ENCODE measurements at places on chromosomes 16 and 17.

GRCh38 chr16:53785044-53785443, 81.1 kb downstream of the FTO start:
- no peak for DNase-seq

DNA sequence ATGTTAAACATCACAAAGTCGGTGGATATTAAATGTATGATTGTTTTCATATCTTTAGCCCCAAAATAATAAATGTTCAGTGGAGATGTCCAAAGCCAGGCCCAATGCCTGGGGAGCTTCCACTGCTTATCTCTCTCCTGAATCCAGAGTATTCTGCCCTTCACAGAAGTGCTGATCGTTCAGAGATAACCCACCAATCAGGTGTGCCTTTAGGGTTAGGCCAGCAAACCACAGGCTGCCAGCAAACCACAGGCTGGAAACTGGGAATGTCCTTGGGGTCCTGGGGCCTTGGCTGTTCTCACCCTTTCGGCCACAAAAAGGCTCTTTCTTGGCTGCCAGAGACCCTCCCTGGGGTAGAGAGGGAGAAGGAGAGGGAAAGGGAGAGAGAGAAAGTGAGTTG, 33.9 kb downstream of the NXN start:
- no peak for DNase-seq

DNA sequence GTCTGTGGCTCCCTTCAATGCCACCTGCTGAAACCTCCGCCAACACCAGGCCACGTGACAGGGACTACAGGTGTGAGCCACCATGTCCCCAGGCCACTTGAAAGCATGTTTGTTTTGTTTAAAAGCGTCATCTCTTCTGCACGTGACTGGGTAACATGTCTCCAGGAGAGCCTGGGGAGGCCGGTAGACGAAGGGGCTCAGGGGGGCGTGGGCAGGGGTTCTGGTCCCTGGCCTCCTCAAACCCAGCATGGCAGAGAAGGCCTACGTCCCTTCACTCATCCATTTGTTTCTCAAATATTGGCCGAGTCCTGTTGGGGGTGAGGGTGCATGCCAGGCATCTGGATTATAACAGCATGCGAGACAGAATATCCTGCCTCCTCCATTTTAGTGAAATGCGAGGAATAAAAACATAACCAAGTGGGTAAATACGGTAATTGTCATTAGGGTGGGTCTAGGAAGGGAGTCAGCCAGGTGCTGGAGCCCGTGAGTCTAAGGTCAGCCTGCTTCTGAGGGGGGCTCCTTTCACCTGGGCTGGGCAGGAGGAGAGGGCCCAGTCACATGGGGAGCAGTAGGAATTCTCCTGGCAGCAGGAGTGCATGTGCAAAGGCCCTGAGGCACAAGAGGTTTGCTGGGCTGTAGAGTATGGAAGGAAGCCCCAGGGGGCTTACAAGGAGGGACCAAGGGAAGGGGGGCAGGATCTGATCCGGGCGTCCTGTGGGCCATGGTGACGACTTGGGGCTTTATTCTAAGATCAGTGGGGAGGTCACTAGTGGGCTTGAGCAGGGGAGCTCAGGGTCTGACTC, 26.8 kb upstream of the CIBAR2 start:
- no peak for DNase-seq

- DNase-seq: peak; percentile 32
Measured at GRCh38 chr16:24070851-24071250, 185.3 kb upstream of the CACNG3 start.

- DNase-seq: no peak
Measured at GRCh38 chr16:67240506-67240905, 6.8 kb downstream of the FHOD1 start.

DNA sequence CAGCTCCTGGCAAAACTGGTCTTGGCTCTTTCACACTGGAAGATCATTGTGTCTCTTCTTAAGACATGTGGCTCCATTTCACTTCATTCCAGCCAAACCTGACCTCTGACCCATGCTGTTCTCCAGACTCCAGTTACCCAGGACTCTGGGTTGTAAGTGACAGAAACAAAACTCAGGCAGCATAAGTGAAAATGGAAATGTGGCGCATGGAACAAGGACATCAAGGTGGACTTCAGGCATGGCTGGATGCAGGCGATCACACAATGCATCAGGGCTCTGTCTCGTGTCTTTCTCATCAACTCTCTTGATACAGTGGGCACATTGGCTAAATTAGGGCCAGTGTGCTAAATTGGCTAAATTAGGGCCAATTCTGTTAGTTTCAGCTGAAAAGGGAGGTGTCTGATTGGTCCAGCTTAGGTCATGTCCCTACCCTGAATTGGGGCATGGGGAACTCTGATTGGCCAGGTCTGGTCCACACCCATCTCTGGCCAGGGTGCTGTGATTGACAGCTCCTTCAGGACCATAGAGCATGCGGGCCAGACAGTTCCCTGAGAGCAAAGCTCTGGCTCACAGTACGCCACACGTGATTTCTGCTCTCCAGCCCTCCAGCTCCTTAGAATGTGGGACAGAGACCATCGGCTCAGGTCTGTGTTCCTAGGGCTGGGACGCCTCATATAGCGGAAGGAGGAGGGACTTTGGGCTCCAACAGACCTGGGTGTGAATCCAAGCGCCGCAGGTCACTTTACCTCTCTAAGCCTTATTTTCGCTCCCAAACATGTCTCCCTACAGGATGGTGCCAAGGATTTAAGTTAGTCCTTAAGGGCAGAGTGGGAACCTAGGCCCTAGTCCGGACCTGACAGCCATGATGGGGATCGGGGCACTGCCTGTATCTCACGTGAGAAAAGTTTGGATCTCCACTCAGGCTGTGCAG, 17.5 kb downstream of the SOCS1 start:
- DNase-seq: no peak

DNA sequence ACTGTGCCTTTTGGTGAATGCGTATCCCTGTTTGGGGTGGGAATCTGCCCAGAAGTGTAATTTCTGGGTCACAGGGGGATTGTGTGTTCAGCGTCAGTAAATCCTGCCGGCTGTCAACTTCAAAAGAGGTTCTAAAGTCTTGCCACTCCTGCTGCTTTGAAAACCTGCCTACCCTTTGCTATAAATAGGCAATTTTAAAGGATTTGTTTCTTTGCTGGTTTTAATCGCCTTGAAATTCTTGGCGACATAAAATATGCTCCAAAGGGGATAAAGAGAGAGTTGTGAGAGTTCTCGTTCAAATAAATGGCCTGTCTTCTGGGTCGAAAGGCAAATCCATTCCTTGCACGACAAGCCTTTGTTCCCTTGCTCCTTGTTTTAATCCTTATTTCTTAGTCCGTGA, 143.4 kb downstream of the IRF8 start:
- no peak for DNase-seq

DNA sequence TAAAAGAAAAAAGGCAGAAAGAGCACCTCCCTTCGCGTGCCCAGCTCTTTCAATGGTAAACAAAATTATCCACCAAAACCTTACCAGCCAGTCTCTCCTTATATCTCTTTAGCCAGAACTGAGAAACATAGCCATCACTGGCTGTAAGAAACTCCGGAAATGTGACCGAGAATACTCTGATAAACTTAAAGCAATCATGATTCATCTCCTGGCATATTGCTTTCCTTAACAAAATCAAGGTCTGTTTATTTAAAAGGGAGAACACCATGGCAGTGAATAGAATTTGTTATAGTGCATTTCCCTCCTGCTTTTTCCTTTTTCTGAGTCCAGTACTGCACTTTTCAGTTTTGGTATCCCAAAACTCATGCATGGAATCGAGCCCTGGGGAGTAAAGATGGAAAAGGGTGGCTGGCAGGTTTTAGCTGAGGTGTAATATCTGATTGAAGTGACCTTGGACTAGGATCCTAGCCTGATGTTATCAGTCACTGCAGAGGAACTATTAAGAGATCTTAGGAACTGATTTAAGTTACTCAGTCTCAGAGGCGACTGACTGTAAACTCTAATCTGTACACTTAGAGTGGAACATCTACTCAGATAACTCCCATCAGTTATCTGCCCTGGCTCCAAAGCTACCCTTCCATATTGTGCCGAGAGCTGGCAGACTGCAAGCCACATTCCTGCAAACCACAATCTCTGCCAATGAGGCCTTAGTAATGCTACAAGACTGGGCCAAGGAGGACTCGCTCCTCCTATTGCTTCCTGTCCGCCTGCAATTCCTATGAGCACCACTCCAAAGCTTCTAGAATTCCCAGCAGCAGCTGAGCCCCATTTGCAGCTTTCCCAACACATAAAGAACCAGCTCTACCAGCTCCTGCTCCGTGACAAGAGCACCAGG, 7.4 kb upstream of the COX10 start:
- DNase-seq: no peak

DNA sequence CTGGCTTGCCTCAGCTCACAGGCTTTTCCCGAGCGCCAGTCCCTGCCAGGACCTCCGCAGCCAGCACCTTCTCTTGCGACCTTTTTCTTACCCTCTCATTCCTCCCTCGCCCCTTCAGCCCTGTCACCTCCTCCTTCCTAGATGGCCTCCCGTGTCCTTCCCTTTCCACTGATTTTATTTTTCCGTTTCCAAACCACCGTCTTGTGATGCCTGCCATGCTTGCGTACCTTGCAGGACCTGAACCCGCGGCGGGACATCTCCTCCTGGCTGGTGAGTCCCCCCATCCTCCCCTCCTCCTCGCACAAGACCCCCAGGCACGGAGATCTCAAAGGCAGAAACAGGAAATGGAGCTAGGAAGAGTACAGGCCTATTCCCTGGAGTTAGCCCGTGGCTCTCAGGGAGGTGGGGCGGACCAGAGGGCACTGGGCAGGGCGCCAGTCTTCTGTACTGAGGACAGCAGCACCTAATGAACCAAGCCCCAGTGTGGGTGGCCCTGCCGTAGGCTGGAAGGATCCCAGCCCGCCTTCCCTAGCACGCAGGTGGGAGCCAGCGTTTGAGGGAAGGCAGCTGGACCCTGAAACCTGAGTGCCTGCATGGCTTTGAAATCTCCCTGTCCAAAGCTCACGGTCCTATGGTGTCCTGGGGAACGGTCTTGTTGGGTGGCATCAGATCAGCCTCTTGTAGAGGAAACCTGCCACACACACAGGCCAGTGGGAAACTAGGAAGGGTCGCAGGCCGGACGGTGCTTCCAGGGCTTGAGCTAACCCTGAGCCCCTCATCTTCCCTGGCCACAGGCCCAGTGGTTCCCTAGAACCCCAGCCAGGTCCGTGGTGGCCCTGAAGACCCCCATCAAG, 612 bp downstream of the CISD3 start:
- DNase-seq: no peak

DNA sequence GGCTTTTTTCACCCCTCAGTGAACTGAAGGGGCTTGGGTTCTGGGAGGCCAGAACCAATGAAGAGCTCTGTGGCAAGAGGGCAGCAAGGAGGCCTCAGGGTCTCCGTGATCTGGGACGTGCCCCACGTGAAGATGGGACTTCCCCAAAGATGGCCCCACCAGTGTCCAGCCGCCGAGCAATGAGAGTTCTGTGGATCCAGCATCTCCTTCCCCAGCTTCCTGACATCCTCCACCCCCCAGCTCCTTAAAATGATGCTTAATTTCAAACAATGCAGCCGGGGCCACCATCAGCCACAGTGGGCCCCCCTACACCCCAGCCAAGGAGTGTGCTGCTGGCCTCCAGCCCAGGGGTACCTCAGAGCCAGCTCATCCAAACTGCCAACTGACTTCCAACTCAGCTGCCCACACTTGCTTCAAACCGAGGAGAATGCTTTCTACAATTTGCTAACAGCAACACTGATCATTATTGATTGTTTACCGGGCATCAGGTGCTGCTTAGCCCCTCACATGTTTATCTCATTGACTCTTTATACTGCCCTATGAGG, 5.9 kb upstream of the SPPL2C start:
- DNase-seq: no peak

GRCh38 chr16:13953501-13953900, 33.5 kb downstream of the ERCC4 start:
- DNase-seq: no peak

DNA sequence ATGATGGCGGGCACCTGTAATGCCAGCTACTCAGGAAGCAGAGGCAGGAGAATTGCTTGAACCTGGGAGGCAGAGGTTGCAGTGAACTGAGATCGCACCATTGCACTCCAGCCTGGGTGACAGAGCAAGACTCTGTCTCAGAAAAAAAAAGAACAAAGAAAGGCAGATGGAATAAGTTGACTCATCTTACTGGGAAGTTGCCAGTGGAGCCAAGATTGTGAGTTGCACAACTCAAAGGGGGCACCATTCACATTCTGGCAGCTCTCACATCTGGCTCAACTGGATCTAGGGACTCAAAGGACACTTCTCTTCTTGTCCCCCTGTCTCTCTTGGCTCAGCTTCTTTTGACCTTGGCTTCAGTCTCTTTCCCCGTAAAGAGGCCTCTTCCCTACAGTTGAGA, 53.7 kb upstream of the ETV4 start:
- DNase-seq: no peak

- DNase-seq: no peak
Measured at GRCh38 chr17:228951-229708, 47.7 kb upstream of the DOC2B start.

All from nucleus accumbens (tissue), 56 donors.